ENCODE measurements at places on chromosomes 11 and 22. TPM values are rescaled to one million over a fixed set of nuclear protein-coding genes. Genes with fewer than 3 reads are reported as not detected.

DNA sequence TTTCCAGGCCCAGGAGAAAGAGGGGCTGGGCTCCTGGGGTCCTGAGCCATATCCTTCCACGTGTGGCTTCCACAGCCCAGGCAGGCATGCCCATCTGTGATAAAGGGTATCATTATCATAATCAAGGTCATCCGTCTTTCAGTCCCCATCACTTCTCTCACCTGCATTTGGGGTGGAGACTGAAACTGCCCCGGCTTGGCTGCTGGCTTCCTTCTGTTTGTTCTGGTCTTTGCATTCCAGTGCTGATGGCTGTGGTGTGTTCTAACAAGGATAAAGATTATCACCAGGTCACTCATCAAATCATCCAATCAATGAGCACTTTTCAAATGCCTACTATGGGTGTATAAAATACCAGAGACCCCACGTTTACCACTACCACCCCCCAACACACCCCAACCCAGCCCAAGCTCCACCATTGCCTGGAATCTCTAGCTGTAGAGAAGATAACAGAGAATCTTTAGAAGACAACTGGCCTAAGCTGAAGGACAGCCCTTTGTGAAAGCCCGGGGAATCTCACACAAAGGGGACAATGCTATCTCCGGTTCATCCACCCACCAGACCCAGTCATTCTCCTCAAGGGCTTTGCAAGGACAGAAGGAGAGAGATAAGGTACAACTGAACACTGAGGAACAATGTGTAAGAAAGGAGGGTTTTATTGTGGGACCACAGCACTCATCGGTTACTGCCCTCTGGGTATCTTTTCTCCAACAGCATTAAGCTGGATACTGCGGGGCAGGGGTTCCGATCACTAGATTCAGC lies 54.9 kb downstream of the AHNAK start:
- DNase-seq: no peak

DNA sequence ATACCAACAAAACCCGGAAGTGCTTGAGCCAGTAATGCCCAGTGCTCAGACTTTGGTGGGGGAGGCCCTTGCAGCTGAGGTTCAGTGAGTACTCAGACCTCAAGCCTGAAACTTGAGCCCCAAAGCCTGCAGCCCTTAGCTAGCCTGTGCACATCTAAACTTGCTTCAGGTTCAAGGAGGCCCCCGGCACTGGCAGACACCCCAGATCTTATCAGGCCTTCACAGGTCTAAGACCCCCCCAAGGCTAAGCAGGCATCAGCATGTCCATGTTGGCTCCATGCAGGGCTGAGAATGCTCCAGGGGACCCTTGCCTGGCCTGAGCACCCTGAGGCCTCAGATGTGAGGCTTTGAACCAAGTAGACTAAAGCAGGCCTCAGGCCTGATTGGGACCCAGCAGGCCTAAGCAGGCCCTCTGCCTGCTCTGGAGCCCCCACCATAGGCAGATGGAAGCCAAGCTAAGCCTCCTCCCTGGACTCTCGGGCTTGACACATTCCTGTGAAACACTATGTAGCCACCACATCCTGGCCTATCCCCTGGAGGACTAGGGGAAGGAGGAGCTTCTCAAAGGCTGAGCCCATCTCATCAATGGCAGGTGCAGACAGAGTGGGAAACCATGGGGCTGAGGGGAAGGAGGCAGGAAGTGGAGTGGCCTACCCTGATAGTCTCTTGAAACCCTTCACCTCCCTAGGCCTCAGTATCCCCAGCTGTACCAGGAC lies 1.2 kb upstream of the CASTOR1 start:
- no peak for DNase-seq

The OR4A47 gene
- total RNA-seq: not detected

GRCh38 chr11:119087747-119088241 lies 3.1 kb downstream of the HMBS start:
- no peak for DNase-seq

- DNase-seq: no peak
Measured at GRCh38 chr11:325796-326591, 5.3 kb upstream of the IFITM3 start.

GRCh38 chr11:104060004-104060794 lies 23.8 kb downstream of the DDI1 start:
- DNase-seq: no peak

Data from activated T-cell treated with anti-CD3 and anti-CD28 coated beads, Interleukin-2, amount 50 U/mL, for 72 hours (primary cell).